ENCODE measurements at places on chromosomes 4 and X. TPM values are rescaled to one million over a fixed set of nuclear protein-coding genes. Genes with fewer than 3 reads are reported as not detected.

Gene HTRA3
- total RNA-seq, result 2.3 TPM

Gene VCX3B
- total RNA-seq, result not detected

Gene IGSF1
- 9.6 TPM for total RNA-seq

DNA sequence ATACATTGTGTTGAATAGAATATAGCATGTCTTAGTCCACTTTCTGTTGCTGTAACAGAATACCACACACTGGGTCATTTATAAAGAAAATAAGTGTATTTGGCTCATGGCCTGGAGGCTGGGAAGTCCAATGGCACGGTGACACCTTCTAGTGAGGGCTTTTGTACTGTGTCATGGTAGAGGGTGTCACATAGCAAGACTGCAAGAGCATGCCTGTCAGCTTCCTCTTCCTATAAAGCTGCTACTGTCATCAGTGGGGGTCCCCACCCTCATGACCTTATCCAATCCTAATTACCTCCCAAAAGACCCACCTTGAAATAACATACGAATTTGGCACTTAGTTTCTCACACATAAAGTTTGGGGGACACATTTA, 193.2 kb downstream of the PTTG2 start:
- H3K27me3 ChIP-seq, result no peaks in the 10 kb centered on the region
- DNase-seq, result no peak
- no peak overlapping the region for H3K27ac ChIP-seq
- H3K36me3 ChIP-seq, result no peaks in the 10 kb centered on the region
- peaks cover 9% of the 10 kb centered on the region for H3K4me1 ChIP-seq

- no peaks in the 10 kb centered on the region for H3K36me3 ChIP-seq
- DNase-seq, result no peak
- no peaks in the 10 kb centered on the region for H3K27me3 ChIP-seq
Observed at GRCh38 chr4:107468812-107469211, 251.2 kb downstream of the PAPSS1 start.
